ENCODE measurements at places on chromosomes 5 and 9.

DNA sequence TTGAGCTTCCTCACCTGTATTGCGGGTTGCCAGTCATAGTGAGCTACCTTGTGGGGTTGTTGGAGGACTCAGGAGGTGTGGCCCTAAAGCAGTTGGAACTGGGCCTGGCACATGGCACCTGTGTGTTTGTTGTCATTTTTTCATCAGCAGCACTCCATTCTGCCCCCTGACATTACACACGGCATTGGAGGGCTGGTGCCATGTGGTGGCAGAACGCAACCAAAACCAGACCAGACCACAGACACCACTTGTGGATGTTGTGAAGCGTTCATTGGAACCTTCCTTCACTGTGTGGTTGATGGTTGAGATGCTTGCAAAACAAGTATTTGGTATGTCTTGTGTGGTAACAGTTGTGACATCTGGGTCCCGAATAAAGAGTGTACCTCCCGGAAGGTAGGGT is 113.2 kb upstream of the ERCC6L2 start:
- no peak for DNase-seq

DNA sequence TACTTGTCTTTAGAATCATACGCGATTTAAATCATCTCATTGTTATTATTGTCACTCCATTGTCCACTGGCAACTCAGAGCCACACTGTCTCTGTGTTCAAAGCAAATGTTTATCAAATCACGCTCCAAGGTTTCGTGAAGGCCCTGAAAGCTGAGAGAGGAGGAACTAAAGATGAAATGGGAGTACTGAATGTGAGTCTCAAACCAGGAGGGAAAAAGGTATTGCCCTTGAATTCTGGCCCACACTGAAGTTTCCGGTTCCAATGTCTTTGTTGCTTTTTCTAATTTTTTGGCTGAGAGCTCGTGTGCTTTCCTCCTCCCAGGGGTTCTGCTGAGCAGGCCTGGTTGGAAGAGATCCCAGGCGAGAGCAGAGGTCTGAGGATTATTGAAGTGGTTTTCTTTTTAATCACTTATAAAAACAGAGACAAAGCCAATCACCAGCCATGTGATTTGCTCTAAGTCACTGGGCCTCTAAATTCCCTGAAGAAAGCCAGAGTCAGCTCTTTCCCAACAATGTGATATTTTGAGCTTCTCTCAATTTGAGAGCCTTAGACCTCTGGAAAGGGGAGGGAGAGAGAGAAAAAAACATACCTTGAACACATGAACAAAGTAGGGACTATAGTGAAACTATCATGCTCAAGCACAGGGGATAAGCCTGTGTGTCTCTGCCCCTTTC is 420.8 kb upstream of the GRAMD2B start:
- DNase-seq: no peak

GRCh38 chr9:128940271-128940921 is 7.0 kb downstream of the DOLK start:
- DNase-seq: no peak

GRCh38 chr9:81594415-81594814 is 94.9 kb downstream of the TLE1 start:
- DNase-seq: no peak

- peak; percentile 35 for DNase-seq
These were observed 4.7 kb downstream of the APC start for GRCh38 chr5:112742424-112742823.

GRCh38 chr5:55440188-55440646 is 94.5 kb downstream of the PLPP1 start:
- DNase-seq: peak; percentile 78

- DNase-seq: peak; percentile 60
These were observed 800 bp upstream of the AP3B1 start for GRCh38 chr5:78295035-78295961.

- no peak for DNase-seq
These were observed 123.2 kb downstream of the JAKMIP2 start for GRCh38 chr5:147659166-147659929.

GRCh38 chr9:81598123-81598497 is 91.2 kb downstream of the TLE1 start:
- no peak for DNase-seq

DNA sequence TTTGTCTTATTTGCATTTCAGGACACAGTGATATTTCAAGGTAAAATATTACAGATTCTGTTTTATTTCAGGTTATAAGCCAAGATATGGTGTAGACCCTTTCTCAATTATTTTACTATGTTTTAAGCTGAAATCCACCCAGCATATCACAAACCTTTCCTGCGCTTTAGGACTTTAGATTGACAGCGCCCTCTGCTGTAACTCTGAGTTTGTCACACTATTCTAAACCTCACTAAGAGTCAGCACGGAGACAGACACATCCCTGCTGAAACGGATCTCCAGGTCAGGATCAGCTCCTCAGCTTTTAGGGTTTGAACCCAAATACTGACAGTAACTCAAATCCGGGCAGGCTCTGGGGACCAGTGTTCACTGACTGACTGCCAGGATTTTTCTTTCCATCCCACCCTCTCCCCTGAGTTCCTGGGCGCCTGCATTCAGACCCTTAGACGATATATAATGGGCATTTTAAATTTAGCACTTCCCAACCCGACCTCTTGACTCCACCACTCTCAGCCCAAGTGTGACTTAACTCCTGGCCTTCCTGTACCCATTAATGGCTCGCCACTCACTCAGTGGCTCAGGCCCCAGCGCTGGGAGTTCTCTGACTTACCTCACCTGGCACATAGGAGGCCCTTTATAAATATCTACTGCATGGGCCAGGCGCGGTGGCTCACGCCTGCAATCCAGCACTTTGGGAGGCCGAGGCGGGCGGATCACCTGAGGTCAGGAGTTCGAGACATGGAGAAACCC is 33.5 kb downstream of the TLX3 start:
- DNase-seq: peak; percentile 75

DNA sequence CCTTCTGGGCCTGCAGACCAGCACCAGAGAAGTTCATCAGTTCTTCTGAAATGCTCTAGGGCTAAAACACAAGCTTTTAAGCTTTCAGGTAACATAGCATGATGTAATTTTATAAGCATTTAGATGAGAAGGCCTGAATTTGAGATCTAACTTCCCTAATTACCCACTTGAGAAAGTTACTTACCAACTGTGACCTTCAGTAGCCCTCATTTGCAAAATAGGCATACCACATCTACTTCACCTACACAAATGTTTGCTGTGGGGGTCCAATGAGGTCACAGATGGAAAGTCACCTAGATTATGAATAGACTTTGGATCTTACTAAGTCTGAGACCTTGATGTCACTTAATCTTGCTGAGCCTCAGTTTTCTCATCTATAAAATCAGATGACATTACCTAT is 36.5 kb downstream of the FBXO10 start:
- no peak for DNase-seq

DNA sequence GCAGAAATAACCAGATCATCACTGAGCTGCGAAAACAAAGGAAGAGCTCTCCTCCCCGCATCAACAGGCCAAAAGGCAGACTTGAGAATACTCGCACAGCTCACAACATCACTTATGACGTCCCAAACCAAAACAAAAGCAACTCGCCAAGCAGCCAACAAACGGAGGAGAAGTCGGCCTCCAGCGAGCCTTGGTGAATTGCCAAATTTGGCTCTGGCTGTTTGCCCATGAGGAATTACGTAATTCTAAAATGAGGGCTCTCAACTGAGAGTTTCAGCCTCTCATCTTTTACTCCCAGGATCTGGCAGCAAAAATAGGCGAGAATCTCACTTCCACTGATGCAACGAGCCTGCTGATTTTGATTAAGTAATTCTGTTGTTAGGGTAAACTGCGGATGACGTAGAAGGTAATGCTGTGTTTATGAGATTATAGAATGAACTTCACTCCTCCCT is 51.7 kb upstream of the SEMA6A start:
- DNase-seq: no peak

- no peak for DNase-seq
These were observed 58.6 kb upstream of the RANBP3L start for GRCh38 chr5:36360307-36360706.

DNA sequence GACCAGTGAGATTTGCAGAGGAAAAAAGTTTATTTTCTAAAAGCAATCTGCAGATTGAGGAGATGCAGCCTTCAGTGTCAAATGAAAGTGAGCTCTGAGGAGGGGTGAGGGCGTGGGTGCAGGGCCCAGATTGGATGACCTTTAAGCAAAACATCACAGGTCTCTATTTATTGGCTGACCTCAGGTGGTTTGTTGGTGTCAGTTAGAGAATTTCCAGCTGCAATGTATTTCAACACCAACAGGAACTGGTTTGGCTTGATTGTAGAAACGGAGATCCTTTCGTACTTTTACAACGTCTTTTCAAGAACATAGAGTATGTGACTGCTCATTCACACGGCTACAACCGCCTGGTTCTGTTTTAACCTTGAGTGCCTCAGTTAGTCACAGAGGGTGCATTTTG is 1069.1 kb downstream of the EFNA5 start:
- no peak for DNase-seq

DNA sequence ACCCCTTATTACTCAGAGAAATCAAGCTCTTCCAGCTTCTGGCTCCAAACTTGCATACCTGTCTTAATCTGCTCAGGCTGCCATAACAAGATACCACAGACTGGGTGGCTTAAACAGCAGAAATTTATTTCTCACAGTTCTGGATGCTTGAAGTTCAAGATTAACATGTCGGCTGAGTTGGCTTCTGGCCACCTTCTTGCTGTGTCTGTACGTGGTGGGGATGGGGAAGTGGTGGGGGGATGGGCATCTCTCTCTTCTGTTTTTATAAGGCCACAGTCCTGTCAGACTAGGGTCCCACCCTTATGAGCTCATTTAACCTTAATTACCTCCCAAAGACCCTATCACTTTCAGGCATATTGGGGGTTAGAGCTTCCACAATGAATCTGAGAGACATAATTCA is 140.5 kb downstream of the SV2C start:
- no peak for DNase-seq

DNA sequence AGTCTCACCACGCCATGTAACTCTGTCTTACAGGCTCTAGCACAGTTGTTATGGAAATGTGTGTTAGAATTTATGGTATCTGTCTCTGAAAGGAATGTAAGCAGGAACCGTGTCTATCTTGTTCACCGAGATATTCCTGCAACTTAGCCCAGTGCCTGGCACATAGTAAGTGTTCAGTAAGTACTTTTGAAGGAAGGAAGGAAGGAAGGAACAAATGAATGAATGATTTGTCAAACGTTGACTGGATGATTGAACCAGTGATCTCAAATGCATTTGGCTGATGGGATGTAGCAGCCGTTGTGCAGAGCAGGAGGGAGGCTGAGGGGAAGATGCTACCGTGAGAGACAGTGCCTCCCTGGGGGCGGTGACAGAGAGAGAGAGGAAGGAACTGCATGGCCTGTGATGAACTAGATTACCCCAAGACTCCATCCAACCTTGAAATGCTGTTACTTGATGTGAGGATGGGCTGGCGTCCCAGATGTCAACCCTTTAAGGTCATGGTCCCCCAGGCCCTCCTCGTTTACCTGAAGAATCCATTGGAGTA is 47.5 kb upstream of the PPARGC1B start:
- DNase-seq: no peak

GRCh38 chr5:77644371-77645157 is 6.1 kb upstream of the OTP start:
- DNase-seq: no peak

DNA sequence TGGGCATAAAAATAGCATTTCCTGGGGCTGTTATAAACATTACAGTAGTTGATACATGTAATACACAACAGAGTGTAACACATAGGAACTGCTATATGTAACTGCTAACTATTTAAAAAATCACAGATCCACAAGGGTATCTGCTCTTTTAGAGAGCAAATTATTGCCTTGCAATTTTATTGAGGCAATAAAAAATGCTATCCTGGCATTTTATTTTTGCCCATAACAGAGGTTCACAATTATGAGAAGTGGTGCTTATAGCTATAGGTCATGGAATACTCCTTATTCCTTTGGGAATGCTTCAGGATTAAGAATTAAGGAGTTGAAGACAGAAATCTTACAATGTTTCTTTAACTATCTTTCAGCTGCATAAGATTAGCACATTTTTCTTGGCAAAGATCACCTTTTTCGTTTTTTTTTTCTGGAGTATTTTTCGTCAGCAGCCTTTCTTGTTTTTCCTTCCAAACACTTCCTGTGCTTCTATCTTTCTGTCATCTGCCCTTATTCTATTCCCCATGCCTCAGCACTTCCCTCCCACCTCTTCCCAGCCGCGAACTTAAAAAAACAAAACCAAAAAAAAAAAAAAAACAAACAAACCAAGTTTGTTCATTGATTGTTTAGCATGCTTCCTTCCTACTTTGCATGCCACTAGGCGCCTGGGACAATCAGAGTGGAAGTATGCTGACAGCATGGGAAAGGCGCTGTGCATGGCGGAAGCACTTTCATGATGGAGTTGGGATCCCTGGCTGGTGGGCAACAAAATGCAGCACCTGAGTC is 264.2 kb downstream of the MAST4 start:
- no peak for DNase-seq

DNA sequence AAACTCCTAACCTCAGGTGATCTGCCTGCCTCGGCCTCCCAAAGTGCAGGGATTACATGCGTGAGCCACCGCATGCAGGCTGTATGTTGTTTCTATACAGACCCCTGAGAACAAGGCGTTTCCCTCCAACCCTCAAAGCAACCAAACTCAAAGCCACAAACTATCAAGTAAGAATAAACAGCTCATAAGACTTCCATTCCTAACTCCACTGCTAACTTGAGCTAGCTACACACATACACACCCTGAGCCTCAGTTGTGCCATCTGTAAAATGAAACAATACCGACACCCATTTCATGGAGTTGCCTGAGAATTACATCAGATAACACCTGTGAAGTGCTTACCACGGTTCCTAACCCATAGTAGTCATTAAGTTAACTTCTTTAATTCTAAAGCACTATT is 70.8 kb downstream of the SERINC5 start:
- DNase-seq: no peak

GRCh38 chr9:104025104-104025503 is 69.0 kb upstream of the SMC2 start:
- DNase-seq: peak; percentile 71

DNA sequence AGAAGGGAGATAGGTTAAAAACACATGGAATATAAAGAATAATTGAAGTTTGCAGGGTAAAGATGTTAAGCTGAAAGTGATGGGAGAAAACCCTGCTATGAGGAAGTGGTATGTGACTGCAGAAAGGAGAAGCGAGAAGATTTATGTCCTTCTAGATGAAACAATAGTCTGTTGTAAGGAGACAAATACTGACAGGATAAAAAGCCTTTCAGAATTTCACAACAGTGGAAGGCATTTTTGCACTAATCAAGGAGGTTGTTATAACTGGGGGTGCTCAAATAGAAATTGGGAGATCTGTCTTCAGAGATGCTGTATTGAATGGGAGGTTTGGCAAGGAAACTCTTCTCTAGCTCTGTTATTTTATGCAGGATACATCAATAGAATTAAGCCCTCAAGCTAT is 69.6 kb downstream of the NMUR2 start:
- DNase-seq: no peak

DNA sequence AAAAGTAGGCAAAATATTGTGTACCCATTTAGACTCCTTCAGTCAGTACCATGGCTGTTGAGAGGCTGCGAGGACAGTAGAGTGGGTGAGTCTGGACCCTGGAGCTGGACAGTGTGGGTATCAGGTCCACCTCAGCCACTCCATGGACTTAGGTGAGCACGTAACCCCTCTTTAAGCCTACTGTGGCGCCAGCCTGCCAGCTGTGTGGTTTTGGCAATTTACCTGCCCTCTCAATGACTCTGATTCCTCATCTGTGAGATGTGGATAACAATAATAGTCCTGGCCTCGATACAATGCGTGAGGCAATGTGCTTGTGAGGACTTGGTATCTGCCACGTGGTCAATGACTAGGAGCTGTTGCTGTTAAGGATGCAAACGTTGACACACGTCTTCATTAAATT is 17.9 kb downstream of the SLC1A3 start:
- no peak for DNase-seq

- no peak for DNase-seq
These were observed 67.0 kb downstream of the GABBR2 start for GRCh38 chr9:98641695-98642094.
